ENCODE measurements at places on chromosomes 1 and 21.

GRCh38 chr1:67850151-67850551 is 16.9 kb upstream of the GNG12 start:
- no peak for DNase-seq

DNA sequence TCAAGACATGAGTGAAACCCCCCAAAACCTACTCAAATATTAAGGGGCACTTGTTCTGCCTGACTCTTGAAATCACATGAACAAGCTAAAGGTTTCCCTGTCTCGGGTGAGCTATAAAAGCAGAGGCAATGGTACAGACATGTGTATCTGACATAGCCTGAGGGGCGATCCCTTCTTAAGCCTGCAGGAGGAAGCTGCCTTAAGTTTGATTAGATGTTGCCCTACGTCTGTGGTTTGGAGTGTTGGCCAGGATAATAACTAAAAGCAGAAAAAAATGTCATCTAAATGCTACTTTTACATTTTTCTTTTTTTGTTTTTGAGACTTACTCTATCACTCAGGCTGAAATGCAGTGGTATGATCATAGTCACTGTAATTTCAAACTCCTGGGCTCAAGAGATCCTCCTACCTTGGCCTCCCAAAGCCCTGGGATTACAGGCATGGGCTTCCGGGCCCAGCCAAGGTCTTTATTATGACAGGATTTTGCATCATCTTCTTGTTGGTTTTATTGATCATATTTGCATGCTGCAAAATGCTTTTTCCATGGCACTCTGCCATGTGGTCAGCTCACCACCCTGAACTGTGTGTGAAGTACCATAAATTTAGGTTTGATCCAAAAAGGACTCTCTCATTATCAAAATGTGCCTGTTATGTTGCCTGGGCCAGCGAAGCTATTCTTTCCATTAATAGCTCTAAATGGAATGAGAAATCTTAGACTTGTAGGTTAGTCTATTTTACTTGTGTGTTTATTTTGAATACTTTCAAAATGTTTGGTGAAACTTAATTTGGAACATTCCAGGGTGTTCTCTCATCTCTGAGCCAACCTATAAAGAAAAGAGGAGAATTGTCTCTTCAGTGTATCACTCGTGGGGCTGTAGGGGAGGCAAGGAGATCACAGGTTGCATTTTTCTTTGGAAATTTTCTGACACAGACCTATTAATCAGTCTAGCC is 15.0 kb upstream of the HMGN1 start:
- DNase-seq, result no peak

GRCh38 chr1:1361233-1361981 is 3.1 kb upstream of the MXRA8 start:
- no peak for DNase-seq

GRCh38 chr21:45577801-45578175 is 35.5 kb upstream of the SLC19A1 start:
- no peak for DNase-seq

DNA sequence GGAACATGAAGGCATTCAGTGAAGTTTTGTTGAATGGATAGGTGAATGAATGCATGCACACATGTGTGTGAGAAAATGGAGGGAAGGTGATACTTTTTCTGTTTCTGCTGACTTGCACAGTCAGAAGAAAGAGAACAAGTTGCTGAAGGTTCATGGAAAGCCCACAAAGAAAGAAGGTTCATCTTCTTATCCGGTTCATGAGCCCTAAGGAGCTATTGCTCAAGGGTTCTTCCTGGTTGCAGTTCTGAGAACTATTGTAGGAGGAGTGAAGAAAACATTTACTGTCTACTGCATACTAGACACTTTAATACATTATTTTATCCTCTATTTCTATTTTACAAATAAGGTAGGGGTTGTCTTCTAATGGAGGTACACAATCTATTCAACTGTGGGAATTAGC is 13.4 kb upstream of the NIBAN1 start:
- DNase-seq, result no peak

- peak; percentile 25 for DNase-seq
These were observed 382.5 kb upstream of the VAMP3 start for GRCh38 chr1:7388488-7389185.

- DNase-seq, result no peak
These were observed 151.0 kb downstream of the ST6GALNAC5 start for GRCh38 chr1:77018311-77018710.

GRCh38 chr1:2345297-2346075 is 45.9 kb downstream of the MORN1 start:
- no peak for DNase-seq

- DNase-seq, result no peak
These were observed 93.8 kb upstream of the TMPRSS2 start for GRCh38 chr21:41601573-41602368.

GRCh38 chr1:76433526-76433925 is 359.0 kb downstream of the ST6GALNAC3 start:
- no peak for DNase-seq

GRCh38 chr1:216855810-216856209 is 132.6 kb upstream of the ESRRG start:
- no peak for DNase-seq

DNA sequence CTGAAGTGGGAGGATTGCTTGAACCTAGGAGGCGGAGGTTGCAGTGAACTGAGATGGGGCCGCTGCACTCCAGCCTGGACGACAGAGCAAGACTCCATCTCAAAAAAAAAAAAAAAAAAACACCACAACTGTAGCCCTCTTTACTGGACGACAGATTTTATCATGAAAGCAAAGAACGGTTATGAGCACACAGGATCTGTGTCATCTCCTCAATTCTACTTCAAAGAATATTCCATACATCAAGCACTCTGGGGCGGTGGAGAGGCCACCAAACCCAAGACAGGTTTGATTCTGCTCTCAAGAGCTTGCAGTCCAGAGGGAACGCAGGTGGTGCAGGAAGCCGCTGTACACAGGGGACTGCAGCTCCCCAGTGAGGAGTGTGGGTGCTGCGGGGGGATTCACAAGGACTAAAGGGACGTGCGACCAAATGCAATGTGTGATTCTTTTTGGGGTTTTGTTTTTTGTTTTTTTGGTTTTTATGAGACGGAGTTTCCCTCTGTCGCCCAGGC is 110.1 kb downstream of the SPSB1 start:
- DNase-seq, result no peak

DNA sequence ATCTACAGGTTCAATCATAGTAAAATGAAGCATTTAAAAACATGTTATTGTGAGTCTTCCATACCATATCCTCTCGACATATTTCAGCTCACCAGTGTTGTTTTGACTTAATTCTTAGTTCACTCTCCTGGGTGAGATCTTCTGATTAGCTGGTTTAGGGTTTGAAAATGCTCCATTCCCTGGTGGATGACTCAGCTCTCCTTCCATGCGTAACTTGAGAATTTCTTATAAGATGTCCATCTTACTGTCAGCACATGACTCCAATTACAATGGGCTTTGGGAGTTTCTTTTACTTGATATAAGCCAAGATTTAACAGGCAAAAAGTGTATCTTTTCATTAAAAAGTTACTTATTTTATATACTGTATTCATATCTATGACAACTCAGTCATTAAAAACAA is 476.5 kb downstream of the BRINP3 start:
- DNase-seq, result no peak

- DNase-seq, result no peak
These were observed 3.0 kb upstream of the PKN2 start for GRCh38 chr1:88680911-88681622.

- no peak for DNase-seq
These were observed 8.3 kb upstream of the CACYBP start for GRCh38 chr1:174991473-174991872.

All from hippocampal formation (tissue), 2 donors.